ENCODE measurements at places on chromosomes 6 and 20. TPM values are rescaled to one million over a fixed set of nuclear protein-coding genes. Genes with fewer than 3 reads are reported as not detected.
A peak's percentile ranks its signal among the peaks of the same experiment; 100 is the strongest.

Gene BMP7
- 0.10 TPM for polyA plus RNA-seq

Gene C20orf202
- polyA plus RNA-seq = not detected

Gene PCSK2
- not detected for polyA plus RNA-seq

Gene KCNK16
- polyA plus RNA-seq = not detected

Gene CAGE1
- not detected for polyA plus RNA-seq

Gene TNNC2
- 1.1 TPM for polyA plus RNA-seq

Gene CLVS2
- polyA plus RNA-seq = 0.05 TPM

Gene CRYBG1
- 14.9 TPM for polyA plus RNA-seq

Gene RIN2
- 6.3 TPM for polyA plus RNA-seq

DNA sequence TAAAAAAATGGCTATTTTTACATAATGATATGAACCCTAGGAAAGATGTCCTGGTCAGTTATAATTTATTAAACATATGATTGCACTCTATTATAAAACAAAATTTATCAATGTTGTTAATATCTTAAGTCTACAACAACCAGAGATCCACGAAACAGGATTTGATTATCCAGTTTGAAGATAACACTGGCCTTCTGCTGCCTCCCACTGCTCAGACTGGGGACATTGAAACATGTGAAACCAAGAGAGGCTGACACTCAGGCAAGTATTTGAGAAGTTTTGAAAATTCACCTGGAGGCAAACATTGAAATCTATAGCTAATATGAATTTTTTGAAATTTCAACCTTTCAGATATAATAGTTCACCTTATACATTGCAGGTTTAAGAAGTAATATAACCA is 219.3 kb upstream of the HSF2 start:
- H3K4me1 ChIP-seq = no peaks in the 10 kb centered on the region
- H3K27ac ChIP-seq = no peak overlapping the region
- no peaks in the 10 kb centered on the region for H3K36me3 ChIP-seq
- no peak for DNase-seq
- no peaks in the 10 kb centered on the region for H3K27me3 ChIP-seq

GRCh38 chr6:3221578-3221977 is 5.9 kb downstream of the TUBB2B start:
- no peaks in the 10 kb centered on the region for H3K27me3 ChIP-seq
- DNase-seq = no peak
- no peak overlapping the region for H3K27ac ChIP-seq
- H3K4me1 ChIP-seq = no peaks in the 10 kb centered on the region

GRCh38 chr6:50128420-50129005 is 78.8 kb upstream of the DEFB112 start:
- no peaks in the 10 kb centered on the region for H3K27me3 ChIP-seq
- no peaks in the 10 kb centered on the region for H3K36me3 ChIP-seq
- no peaks in the 10 kb centered on the region for H3K4me1 ChIP-seq
- no peak overlapping the region for H3K27ac ChIP-seq
- no peak overlapping the region for H3K4me3 ChIP-seq
- DNase-seq = peak; percentile 21

DNA sequence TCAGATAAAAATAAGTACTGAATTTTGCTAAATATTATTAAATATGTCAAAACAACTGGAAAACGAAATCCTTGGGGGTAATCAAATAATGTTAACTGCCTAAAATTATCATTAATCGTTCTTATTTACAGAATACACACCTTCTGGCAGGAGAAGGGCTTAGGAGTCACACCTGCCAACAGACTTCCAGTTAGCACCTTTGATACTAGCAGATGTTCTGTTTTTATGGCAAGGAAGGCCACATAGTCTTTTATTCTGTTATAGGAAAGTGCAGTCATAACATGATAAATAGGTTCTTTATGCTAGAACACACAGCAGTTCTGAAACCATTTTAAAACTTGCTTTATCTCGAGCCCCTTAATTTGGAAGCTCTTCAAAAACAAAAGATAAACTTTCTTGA is 464.1 kb downstream of the UTRN start:
- no peaks in the 10 kb centered on the region for H3K36me3 ChIP-seq
- no peak for DNase-seq
- no peak overlapping the region for H3K4me3 ChIP-seq
- no peaks in the 10 kb centered on the region for H3K27me3 ChIP-seq
- H3K4me1 ChIP-seq = peaks cover 6% of the 10 kb centered on the region
- H3K27ac ChIP-seq = no peak overlapping the region

GRCh38 chr6:12102350-12102749 is 90.2 kb downstream of the HIVEP1 start:
- H3K27me3 ChIP-seq = no peaks in the 10 kb centered on the region
- no peaks in the 10 kb centered on the region for H3K36me3 ChIP-seq
- H3K4me3 ChIP-seq = no peak overlapping the region

- no peak for DNase-seq
- H3K27me3 ChIP-seq = no peaks in the 10 kb centered on the region
- no peaks in the 10 kb centered on the region for H3K36me3 ChIP-seq
- H3K4me3 ChIP-seq = no peak overlapping the region
- H3K4me1 ChIP-seq = no peaks in the 10 kb centered on the region
- no peak overlapping the region for H3K27ac ChIP-seq
These were observed 217.6 kb upstream of the FOXQ1 start for GRCh38 chr6:1094306-1094705.

DNA sequence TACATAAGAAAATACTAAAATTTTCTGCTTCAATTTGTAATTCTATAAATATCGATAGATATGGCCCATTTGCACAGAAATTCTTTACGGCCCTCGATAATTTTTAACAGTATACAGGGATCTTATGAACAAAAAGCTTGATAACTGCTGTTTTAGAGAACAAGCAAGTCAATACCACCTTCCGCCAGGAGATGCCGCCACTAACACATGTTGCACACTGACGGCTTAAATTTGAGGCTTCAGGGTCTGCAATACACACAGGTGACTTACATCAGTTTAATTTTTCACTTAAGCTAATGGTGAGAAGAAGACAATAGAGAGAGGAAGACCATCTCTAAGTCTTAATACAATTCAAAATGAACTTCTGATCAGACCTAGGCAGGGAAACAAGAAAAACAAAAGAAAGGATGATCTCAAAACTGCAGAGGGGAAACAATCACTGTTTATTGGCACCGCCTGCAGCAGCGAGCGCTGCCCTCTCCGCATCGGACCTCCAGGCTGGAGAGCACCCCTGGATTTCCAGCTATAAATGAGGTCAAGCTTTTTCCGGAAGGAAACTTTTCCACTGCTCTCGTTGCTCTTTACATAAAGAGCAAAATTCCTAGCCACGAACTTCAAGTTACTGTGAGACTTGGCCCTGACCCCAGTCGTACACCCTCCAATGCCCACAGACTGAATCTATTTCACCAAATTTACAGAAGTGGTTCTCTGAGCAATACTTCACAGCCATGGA is 53.9 kb downstream of the OTOR start:
- H3K4me3 ChIP-seq = 0 out of 2 replicates have a peak overlapping the region, but pooled peaks have one; percentile 12
- H3K27me3 ChIP-seq = no peaks in the 10 kb centered on the region

DNA sequence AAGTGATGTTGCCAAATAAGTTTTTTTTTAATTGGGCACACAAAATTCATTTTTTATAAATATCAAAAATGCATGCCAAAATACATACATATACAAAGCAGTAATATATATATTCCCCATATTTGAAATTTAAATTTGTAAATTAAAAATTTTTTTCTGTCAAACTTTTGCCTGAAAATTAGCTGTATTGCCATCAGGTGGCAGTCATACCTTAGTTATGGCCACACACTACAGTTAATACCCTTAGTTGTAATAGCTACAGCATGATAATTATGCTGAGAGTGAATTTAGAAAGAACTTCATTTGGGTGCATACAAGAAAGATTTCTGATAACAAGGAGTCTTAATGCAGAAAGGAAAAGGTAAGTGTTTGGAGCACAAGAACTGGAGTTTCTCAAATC is 46.2 kb upstream of the SDHAF4 start:
- DNase-seq = peak; percentile 9
- H3K4me1 ChIP-seq = no peaks in the 10 kb centered on the region
- H3K27ac ChIP-seq = no peak overlapping the region
- no peak overlapping the region for H3K4me3 ChIP-seq
- no peaks in the 10 kb centered on the region for H3K27me3 ChIP-seq
- 0 out of 2 replicates have a peak, but pooled peaks cover 4% of the 10 kb centered on the region for H3K36me3 ChIP-seq

All from SK-N-SH (cell line).